Hematopoietic multipotent progenitor cell treated with erythropoietin and hydrocortisone succinate and interleukin-3 and kit ligand, for 8 days (in vitro differentiated cells): ENCODE measurements at places on chromosomes 12 and 14.

DNA sequence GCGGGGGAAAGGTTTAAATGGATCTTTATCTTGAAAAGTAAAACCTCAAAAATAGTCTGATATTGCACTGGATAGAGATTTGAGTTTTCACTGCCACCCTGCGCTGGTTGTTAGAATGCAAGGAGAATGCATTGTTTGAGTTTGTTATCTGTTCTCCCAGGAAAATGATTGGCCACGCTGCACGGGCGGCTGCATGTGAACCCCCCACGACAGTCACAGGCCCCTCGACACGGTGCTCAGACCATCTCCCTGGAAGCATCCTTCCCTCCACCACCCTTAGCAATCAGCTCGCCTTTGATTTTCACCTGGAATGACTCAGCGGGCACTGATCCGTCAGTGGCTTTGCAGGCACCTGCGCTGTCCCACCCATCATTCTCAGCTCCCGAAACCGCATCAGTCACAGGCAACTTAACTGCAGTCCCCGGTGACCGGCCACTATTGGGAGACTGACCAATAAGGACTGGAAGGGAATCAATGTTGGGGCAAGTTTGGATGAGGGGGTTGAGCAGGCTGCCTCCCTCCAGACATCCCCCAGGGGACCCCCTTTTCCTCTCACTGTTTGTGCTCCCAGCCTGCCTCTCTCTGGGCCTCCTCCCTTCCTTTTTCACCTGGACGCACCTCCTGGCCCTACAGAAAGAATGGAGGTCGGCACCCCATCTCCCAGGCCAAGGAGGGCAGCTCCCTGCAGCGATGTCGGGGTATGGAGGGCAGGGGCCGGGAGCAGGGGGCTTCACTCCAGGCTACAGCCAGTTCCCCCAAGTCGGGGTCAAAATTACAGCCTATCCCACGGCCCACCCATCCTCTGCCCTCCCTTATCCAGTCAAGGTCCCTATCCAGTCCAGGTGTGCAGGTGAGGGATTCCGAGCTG lies 28.5 kb upstream of the C14orf180 start:
- DNase-seq = no peak

- DNase-seq = no peak
These were observed 162.0 kb upstream of the LMNTD1 start for GRCh38 chr12:25715102-25715501.

- no peak for DNase-seq
These were observed 177.2 kb downstream of the KIF26A start for GRCh38 chr14:104315625-104316024.

- peak; percentile 40 for DNase-seq
These were observed 41.9 kb upstream of the ZFP36L1 start for GRCh38 chr14:68834816-68835215.

GRCh38 chr14:50974118-50974517 lies 29.8 kb upstream of the PYGL start:
- no peak for DNase-seq
